ENCODE measurements at places on chromosomes 13 and 19.

DNA sequence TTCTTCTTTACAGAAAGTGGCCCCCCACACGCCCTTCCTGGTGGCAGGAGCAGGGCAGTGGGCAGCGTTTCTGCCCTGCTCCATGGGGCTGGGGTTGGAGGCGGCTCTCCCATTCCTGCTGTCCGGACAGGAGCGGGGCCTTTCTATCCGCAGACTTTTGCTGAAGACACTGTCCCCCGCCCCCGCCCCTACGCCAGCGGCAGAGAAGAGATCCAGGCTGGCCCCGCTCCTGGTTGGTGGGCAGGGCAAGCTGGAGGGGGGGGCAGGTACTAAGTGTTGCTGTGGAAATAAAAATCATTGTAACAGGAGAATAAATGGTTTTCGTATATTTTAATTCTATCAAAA lies 81.7 kb downstream of the ZNF429 start:
- no peak for DNase-seq

- no peak for DNase-seq
These were observed at the start of gene IPO5 for GRCh38 chr13:97953376-97953970. Gene IPO5, plus strand, starts transcription at chr13:97953675. Its CDS starts 23,022 bp downstream, at chr13:97976697.

- DNase-seq, result no peak
These were observed 495 bp downstream of the LSR start for GRCh38 chr19:35249146-35249847.

DNA sequence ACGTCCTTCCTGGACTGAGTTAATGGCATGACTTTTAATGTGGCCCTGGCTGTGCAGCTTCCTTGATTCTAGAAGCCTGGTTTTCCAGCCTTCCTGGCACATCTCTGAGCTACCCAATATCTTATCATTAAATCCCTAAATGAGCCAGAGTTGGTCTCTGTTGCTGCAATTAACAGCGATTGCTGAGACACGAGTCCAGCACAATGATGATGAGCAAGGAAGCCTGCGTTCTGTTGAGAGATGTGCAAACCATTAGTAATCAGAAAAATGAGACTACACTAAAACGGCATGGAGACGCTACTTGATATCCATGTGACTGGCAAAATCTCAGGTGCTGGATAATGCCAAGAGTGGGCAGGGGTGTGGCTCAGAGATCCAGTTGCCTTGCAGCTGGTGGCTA lies 26.2 kb downstream of the GPR42 start:
- no peak for DNase-seq

- DNase-seq, result no peak
These were observed 7.6 kb downstream of the MTIF3 start for GRCh38 chr13:27442797-27443196.

DNA sequence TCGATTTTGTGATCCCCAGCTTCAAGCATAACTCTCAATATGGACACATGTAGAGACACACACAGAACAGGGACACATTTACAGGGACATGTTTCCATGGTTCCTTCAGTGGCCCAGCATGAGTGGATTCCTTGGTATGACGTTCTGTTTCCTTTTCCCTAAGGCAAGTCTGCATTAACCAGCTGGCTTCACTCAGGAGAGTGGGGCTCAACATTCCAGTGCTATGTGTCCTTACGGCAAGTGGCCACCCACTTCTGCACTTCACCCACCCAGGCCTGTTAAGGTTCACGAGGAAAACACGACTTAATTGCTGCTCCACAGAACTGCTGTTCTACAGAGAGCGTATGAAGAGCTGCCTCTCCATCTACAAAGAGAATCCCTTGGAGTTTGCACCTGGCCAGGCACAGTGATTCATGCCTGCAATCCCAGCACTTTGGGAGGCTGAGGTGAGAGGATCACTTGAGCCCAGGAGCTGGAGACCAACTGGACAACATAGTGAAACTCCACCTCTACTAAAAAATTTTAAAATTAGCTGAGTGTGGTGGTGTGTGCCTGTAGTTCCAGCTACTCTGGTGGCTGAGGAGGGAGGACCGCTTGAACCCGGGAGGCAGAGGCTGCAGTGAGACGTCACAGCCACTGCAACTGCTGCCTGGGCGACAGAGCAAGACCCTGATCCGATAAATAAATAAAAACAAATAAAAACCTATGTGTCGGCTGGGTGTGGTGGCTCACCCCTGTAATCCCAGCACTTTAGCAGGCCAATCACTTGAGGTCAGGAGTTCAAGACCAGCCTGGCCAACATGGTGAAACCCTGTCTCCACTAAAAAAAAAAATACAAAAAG lies 32.5 kb downstream of the BRD4 start:
- DNase-seq, result no peak

DNA sequence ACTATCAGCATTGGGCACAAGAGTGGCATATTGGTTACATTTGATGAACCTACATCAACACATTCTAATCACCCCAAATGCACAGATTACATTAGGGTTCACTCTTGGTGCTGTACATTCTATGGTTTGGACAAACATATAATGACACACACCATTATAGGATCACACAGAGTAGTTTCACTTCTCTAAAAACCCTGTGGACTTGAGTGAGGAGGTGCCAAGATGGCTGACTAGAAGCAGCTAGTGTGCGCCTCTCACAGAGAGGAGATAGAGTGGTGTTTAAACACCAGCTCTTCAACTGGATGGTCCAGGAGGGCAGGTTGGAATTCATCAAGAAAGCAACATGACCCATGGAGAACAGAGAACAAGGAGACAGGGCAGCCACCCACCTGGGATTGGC lies 265.6 kb downstream of the TDRD3 start:
- DNase-seq, result no peak

All from brain pericyte (primary cell).